ENCODE measurements at places on chromosomes 12 and 14.

GRCh38 chr14:101961011-101961721 is 3.2 kb upstream of the DYNC1H1 start:
- peak; percentile 18 for DNase-seq

- DNase-seq, result no peak
These were observed 398.4 kb downstream of the NUAK1 start for GRCh38 chr12:105740369-105740768.

DNA sequence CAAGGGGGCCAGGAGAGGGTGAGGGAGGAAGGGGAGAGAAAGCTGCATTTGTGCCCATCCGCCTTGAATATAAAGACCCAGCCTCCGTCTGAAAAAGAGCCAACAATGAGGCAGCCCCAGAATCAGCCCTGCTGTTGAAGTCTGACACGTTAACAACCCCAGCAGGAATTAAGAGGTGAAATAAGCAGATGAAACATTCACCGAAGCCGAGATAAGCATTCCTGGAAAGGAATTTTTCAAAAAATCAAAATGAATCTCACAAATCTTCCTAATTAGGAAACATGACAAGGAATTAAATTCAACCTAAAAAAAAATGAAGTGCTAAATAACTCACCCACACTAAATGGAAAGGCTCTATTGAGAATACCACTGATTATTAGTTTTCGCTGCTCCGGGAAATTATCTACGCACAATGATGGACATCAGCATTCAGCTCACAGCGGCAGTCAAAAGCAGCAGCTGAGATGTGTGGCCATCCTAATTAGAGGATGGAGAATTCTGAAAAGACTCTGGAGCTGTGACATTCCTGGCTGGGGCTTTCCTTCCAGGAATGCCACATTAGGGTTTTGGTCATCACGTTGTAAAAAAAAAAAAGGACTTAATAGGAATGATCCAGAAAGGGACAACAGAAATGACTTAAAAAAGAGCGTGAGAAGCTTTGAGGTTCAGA is 8.2 kb upstream of the PARP11 start:
- no peak for DNase-seq

- no peak for DNase-seq
These were observed 174.3 kb upstream of the KRR1 start for GRCh38 chr12:75685617-75686225.

DNA sequence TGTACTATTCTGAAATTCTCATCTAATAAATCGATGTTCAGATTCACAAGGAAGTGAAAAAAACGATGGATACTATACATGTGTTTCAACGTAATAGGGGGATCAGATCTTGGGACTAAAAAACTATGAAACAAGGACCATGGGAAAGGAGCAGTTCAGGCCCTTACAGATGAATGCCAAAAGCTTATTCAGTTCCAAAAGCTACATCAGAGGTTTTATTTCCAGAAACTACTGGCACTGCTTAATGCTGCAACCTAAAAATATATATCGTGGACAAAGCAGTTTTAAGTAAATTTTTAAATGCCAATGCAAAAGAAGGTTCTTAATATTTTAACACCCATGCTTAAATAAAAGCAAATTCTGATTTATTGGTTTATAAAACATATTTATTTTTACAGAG is 38.5 kb downstream of the LRIG3 start:
- no peak for DNase-seq

GRCh38 chr14:64844969-64845536 is 34.7 kb downstream of the SPTB start:
- DNase-seq, result no peak

DNA sequence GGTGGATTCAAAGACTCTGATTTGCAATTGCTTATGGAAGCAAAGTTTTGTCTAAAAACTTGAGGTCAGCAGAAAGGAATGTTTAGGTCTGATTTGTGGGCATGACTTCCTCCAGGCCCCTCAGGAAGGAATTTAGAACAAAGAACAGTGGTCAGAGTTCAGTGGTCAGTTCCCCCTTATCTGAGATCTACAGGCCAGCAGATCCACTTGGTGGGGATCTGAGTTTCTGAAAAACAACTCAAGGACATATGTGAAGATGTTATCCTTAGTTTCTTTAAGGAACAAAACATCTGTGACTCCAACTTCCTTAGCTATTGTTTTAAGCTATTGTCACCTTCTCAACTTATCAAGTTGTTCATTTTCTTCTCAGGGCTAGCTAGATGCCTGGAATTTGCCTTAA is 28.0 kb upstream of the NAA30 start:
- no peak for DNase-seq

DNA sequence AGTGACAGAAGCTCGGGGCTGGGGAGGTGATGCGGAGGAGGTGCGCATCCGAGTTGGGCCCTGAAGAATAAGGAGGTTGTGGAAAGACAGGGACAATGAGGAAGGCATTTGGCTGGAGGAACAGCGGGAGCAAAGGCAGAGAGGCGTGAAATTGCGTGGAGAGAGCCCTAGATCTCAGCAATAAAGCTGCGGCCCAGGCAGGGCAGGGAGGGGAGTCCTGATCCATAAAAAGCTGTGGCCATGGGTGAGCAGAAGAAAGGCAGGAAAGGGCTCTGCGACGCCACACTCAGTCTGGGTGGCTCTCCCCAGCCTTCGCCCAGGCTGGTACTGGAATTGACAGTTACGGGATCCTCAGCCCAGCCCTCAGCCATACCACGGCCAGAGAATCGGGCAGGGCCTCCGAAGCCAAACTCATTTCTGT is 2.2 kb downstream of the FIGNL2 start:
- no peak for DNase-seq

- no peak for DNase-seq
These were observed 6.5 kb downstream of the ZBTB1 start for GRCh38 chr14:64510825-64511671.

GRCh38 chr12:121033625-121034349 is 5.3 kb downstream of the OASL start:
- DNase-seq, result no peak

DNA sequence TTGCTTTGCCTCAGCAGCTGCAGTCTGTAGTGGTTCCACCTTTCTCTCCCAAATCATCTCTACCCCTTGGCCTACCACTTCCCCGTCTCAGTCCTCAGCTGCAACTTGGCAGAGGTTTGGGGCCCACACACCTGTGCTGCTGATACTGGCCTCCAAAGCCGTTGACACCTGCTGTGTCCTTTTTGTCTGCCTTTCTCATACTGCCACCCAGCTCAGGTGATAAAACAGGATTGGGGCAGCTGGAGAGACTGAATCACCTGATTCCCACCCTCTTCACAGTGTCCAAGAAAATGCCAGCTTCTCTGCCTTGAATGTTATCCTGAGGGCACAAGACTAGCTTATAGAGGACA is 103.7 kb downstream of the ETV6 start:
- no peak for DNase-seq

GRCh38 chr12:26988703-26989102 is 25.5 kb downstream of the TM7SF3 start:
- no peak for DNase-seq

- DNase-seq, result no peak
These were observed 64.8 kb downstream of the PPP2R5C start for GRCh38 chr14:101826351-101826750.

DNA sequence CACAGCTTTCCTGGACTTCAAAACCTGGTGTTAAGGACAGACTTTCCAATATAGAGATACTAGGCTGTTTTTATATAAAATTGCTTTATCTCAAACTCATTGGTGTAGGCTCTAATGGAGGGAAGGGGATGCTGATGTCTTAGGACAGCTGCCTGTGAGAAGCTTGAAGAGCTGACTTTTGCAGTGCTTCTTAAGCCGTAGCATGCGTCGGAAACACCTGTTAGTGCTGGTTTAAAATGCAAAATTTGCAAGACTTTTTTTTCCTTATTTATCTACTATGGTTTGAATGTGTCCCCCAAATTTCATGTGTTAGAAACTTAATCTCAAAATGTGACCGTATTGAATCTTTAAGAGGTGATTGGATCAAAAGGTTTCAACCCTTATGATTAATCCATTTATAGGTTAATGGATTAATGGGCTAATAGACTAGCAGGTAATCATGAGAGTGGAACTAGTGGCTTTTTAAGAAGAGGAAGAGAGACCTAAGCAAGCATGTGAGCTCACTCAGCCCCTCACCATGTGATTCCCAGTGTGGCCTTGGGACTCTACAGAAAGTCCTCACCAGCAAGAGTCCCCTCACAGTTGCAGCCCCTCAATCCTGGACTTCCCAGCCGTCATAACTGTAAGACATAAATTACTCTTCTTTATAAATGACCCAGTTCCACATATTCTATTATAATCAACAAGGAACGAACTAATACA is 60.9 kb upstream of the FUT8 start:
- DNase-seq, result no peak
